ENCODE measurements at places on chromosomes 13 and 19. TPM values are rescaled to one million over a fixed set of nuclear protein-coding genes. Genes with fewer than 3 reads are reported as not detected.

The NKPD1 gene
- total RNA-seq, result 0.16 TPM

The CDC16 gene
- total RNA-seq, result 71.4 TPM

The FCER2 gene
- 0.29 TPM for total RNA-seq

DNA sequence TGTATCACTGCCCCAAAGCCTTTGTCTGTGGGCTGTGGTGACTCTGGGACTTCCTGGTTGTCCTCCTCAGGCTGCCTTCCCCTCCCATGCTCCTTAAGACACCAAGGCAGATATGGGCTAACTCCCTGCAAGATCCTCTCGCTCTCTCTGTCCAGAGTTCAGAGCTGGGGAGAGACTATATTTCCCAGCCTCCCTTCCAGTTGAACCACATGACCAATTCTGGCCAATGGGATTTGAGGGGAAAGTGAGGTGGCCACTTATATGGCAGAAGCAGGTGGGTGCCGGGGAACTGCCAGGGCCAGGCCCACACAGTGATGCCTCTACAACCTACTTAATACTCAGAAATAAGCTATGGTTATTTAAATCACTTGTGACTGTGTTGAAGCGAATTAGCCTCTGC lies 16.2 kb upstream of the ANGPTL8 start:
- DNase-seq, result no peak
